WERI-Rb-1 (cell line): ENCODE measurements at places on chromosomes 3 and 15.
A peak's percentile ranks its signal among the peaks of the same experiment; 100 is the strongest.

- DNase-seq, result no peak
Measured at GRCh38 chr3:66350601-66351000, 129.8 kb downstream of the SLC25A26 start.

- peak; percentile 30 for DNase-seq
Measured at GRCh38 chr15:76340198-76340802, 3.7 kb downstream of the ISL2 start.

GRCh38 chr3:4936982-4937614 lies 42.1 kb upstream of the BHLHE40 start:
- DNase-seq, result no peak

DNA sequence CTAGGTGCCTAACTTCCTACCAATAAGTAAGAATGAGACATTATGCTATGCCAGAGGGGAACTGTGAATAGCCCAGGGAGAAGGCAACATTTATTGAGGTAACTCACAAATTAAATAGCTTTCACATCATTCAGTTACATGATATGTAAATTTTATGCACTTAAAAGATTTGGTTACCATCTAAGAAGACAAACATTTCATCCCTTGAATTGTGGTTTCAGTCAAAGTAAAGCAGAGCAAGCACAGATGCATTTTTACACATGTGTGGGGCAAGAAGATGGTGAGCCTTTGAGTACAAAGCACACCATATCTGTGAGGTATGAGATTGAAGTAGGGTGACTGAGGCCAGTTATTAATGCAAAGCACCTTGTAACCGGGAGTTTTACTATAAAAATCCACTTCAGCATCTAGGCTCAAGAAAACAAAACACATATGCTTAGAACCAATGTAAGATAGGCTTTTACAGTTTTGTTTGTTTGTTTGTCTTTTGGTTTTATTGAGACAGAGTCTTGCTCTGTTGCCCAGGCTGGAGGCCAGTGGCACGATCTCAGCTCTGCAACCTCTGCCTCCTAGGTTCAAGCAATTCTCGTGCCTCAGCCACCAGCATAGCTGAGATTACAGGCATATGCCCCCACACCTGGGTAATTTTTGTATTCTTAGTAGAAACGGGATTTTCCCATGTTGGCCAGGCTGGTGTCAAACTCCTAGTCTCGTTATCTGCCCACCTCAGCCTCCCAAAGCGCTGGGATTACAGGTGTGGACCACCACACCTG lies 3.5 kb downstream of the PLSCR2 start:
- no peak for DNase-seq
